DMS153 (cell line): ENCODE measurements at places on chromosomes 1 and 21.
A peak's percentile ranks its signal among the peaks of the same experiment; 100 is the strongest.

DNA sequence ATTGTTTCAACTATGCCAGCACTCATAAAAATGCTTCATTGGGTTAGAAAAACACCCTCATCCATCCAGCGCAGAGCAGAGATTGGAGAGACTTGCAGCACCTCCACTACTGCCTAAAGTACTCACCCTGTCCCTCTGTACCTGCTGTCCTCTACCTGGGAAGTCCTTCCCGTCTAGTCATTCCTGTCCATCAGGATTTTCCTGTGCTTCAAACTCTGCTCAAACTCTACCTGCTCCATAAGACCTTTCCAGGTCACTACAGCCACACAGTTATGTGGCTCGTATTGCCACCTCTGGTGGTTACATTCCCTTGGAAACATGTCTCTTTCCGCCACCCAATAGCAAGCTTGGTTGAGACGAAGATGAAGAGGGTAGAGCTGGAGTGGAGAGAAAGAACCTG lies 7.2 kb downstream of the OVGP1 start:
- DNase-seq, result no peak

GRCh38 chr1:60108196-60108595 lies 34.6 kb upstream of the C1orf87 start:
- no peak for DNase-seq

DNA sequence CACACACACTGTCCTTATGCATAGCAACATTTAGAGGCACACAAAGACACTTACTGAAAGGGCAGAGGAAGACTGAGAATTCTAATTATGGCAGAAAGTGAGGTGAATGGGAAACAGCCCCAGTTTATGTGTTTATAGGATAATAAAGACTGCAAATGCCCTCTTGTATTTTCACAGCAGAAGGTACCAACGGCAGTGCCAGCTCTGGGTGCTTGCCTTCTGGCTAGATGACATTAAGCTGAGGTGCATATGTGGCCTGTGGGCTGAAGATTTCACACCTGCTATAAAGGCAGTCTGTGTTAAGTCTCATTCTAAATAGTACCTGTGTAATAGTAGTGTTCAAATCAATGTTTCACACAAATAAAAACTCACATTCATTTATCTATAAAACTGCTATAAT lies 347.2 kb upstream of the ZRANB2 start:
- peak; percentile 47 for DNase-seq

DNA sequence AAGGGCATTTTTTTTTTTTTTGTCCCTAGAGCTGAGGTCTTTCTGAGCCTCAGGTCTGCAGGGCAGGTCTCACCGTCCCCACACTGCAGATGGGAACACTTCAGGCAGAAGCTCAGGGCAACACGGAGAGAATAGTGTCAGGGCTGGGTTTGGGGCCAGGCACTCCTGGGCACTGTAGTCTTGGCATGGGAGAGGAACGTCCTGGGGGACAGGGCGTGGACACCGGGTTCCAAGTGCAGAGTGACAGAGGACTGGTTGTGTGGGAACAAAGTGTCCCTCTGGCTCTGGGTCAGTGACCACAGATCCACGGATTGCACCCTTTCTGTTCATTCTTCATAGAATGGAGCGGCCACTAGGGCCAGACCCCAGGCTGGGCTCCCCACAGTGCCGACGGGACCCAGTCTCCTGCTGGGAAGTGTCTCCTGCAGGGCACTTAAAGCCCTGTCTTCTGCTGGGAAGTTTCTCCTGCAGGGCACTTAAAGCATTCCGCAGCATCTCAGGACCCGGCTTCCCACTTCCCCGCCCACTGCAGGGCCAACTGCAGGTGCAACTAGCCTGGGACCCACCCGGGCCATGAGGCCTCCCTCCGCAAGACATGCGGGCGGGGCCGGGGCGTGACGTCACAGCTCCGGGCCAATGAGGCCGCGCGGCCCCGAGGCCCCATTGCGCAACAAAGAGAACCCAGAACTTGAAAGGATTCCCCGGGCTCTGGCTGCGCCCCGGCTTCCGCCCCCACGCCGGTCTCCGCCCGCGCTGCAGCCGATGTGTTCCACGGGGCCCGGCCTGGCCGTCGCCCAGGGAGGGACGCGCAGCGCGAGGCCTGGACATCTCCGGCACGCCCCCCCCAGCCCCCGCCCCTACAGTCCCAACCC lies 1.2 kb downstream of the GPR153 start:
- peak; percentile 34 for DNase-seq

DNA sequence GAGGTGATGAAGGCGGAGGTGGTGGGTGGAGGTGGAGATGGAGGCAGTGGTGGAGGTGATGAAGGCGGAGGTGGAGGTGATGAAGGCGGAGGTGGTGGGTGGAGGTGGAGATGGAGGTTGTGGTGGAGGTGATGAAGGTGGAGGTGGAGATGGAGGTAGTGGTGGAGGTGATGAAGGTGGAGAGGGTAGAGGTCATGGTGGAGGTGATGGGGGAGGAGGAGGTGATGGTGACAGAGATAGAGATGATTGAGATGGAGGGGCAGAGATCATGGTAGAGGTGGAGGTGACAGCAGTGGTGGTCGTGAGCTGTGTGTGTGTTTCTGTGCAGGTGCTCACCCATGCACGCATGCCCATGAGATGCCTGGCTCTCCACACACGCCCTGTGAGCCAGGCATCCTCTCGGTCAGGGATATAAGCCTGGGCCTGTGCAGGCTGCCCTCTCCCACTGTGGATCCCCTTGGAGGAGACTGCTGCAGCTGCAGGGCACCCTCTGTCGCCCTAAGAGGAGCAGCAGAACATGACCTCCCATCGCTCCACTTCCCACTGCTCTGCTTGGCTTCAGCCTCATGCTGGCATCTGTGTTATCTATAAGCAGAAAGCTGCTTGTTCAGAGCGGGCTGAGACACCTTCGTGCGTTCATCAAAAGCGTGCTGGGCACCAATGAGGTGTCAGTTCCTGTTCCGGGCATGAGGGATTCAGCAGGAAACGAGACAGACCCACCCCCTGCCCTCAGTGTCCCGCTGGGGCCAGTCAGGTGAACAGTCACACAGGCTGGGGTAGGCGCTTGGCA lies 20.5 kb upstream of the NPHP4 start:
- DNase-seq, result no peak

GRCh38 chr1:93988634-93989350 lies 79.6 kb upstream of the GCLM start:
- no peak for DNase-seq

DNA sequence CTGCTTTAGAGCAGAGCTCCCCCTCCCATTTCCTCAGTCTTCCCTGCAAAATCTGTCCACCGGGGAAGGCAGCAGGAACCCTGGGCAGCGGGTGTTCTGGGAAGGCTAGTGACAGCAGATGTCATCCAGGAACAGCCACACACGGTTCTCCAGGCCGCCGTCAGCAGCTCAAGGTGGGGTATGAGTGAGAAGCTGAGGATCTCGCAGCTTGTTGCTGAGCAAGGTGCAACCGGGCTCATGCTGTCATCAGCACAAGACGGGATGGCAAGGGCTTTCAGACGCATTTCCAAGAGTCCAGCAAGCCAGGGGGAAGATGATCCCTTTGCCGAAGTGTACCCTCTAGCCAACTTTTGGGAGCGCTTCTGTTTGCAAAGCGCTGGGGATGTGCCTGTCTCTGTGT lies 23.0 kb upstream of the SPSB1 start:
- DNase-seq, result no peak

DNA sequence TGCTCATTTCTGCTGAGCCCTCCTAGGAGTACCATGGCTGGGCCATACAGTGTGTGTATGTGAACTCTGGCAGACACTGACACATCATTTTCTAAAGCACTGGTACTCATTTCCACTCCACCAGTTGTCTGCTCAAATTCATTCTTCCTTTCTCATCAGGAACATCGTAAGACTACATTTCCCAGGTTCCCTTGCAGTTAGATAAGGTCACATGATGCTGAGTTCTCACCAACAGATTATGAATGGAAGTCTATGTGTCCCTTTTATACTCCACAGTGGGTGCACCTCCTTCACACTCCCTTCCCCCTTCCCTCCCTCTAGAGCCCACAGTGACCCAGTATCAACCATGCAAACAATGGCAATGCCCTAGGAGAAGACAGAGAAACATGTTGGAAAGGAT lies 38.3 kb upstream of the PAX7 start:
- DNase-seq, result no peak

DNA sequence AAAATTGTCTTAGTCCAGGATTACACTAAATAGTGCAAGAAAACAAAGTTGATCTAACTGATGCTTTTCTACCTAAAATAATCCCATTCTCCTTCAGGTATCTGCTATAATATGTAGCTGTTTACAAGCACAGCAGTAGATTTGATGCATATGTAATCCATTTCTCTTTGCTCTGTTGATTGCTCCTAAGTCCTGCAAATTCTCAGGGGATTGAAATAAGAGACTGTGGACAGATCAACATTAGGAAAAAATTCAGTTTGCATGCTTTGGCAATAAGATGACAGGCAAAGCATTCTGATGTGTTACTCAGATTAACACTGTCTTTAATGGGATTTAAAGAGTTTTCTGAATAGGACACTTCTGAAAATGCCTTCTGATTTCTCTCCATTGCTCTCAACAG lies 34.7 kb downstream of the RNF11 start:
- no peak for DNase-seq

DNA sequence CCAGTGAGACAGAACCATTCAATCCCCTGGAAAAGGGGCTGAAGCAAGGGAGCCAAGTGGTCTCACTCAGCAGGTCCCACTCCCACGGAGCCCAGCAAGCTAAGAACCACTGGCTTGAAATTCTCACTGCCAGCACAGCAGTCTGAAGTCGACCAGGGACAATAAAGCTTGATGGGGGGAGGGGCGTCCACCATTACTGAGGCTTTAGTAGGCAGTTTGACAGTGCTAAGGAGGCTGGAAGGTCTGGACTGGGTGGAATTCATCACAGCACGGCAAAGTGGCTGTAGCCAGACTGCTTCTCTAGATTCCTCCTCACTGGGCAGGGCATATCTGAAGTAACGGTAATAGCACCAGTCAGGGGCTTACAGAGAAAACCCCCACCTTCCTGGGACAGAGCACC lies 105.4 kb upstream of the GORAB start:
- no peak for DNase-seq

GRCh38 chr1:225710804-225711203 lies 57.9 kb upstream of the ENAH start:
- no peak for DNase-seq

- no peak for DNase-seq
These were observed 2.8 kb downstream of the RPS8 start for GRCh38 chr1:44777969-44778635.

DNA sequence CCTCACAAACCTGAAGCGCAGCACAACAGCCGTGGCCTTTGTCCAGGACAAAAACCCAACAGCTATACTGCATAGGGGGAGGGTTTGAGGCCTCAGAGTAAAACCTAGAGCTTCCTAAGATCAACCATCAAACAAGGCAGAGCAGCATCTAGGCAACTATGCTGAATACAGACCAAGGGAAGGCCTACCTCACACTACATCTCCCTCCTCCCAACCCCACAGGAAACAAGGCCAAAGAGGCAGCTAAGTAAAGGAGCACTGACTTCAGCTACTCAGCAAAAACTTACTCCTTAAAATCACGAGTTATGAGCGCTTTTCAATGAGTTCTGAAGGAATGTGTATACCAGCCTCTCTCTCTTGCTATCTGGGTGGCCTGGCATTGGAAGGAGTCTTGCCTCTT lies 12.4 kb downstream of the XKR8 start:
- no peak for DNase-seq

DNA sequence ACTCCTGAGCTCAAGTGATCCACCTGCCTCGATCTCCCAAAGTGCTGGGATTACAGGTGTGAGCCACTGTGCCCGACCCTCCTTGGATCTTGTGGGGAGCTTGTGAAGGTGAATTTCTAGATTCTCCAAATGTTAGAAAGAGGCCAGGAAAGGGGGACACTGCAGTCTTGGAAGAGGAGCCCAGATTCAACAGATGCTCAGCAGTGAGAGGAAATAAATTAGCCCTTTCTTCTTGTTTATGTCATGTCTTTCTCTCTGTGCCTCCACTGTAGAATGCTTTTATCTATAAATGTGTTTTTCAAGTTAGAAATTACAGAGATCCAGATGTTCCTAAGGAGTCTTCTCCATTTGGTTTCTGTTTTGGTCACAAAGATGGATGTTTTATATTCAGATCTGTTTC lies 346.6 kb upstream of the KAZN start:
- no peak for DNase-seq

DNA sequence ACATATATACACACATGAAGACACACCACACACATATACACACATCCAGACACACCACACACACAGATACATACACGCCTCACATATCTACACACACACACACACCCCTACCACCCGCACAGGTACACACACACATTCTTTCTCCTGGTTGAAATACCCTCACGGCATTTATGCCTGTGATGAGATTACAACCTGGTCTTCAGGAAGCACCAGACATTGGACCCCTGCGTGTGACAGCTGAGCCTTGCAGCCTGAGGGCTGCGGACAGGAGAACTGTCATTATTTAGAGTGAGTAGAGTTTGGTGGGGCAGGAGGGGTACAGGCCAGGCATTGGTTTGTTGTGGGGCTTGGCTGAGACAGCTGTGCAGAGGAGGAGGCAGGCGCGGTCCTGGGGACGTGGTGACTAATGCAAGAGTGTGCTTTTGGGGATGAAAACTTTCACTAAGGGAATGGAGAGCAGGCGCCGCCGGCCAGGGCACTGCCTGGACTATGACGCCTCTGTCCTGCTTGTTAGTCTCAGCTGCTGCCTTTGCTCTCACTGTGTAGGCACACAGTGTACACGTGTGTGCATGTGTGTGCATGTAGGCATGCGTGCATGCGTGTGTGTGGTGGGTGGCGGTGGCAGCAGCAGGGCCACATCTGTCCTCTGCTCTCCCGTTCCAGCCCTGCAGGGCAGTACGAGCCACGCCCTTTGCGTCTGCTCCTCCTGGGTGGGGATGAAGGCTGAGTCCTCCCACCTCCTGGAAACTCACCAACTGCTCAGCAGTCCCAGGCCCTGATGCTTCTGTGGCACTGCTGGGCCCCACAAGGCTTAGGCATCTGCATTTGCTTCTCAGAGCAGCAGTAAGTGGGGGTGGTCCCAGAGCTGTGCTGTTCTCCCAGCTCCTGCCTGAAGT lies 57.6 kb downstream of the SPSB1 start:
- no peak for DNase-seq

DNA sequence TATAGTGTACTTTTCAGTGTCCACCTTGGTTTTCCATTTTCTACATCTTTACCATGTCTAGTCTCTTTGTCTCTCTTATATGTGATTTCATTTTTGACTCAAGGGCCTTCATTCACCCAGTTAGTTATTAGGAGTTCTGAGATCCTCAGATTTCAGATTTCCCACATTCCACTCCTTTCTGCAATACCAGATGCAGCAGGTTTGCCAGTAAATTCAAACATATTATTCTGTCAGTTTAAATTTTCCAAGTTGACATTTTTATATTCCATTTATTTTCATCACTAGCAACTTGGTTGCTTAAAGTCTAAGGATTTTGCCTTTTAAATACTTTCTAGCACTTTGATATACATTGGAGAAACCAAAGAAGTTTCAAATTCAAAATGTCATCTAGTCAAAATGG lies 42.4 kb downstream of the ABL2 start:
- no peak for DNase-seq

DNA sequence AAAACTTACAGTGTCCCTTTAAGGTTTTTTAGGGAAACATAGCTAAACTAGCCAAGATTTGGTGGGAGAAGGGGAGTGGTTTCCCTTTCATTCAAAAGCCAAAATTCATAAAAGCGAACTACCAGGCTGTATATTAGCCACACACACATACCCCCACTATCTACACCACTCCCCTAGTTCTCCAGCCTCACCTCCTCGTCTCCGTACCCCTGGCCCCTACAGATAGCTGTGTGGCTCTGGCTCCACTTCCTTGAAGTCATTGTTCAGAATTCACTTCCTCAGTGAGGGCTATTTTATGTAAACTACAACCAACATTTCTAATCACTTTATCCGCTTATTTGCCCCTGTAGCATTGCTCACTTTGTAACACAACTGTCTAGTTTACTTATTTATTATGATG lies 5.3 kb upstream of the DPH5 start:
- no peak for DNase-seq
